ENCODE measurements at places on chromosomes 5 and 9. TPM values are rescaled to one million over a fixed set of nuclear protein-coding genes. Genes with fewer than 3 reads are reported as not detected.

- no peak for DNase-seq
Measured at GRCh38 chr5:109805472-109805871, 115.7 kb downstream of the MAN2A1 start.

BHMT gene
- total RNA-seq, result not detected

- DNase-seq, result no peak
Measured at GRCh38 chr9:118558891-118559290, 810.3 kb downstream of the BRINP1 start.

RALGPS1 gene
- 1.6 TPM for total RNA-seq

All from hematopoietic multipotent progenitor cell (in vitro differentiated cells).